ENCODE measurements at places on chromosomes 7 and 10. TPM values are rescaled to one million over a fixed set of nuclear protein-coding genes. Genes with fewer than 3 reads are reported as not detected.

- no peak for DNase-seq
These were observed 587.0 kb downstream of the PARD3 start for GRCh38 chr10:34228066-34228465.

DNA sequence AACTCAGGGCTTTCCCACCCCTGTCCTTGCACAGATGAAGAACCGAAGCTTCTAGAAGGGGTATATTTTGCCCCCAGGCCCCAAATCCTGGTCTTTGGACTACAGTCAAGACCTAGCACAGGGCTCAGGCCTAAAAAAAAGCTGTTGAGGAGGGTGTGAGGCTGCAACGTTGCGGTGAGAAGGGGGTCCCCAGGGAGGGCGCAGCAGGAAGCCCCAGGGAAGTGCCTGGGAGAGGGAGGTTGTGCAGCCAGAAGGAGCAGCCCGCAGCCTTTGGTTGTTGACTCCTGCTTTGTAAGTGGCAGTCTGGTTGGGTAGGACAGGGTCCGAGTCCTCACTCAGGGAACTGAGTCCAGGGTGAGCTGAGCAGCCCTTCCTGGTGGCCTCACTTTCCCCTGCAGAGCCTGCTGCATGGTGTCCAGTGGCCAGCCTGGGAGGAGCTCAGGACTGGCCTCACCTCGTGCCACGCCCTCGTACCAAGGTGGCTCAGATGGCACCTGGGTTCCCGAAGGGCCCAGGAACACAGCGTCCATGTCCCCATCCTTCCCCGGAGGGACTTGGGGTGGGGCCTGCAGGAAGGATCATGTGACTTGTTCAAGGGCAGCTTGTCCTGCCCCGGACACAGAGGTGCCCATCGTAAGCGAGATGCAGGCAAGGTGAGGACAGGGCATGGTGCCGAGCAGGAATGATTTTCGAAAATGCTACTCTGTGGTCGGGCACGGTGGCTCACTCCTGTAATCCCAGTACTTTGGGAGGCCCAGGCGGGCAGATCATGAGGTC lies 166.4 kb upstream of the TNRC18 start:
- DNase-seq: no peak

GRCh38 chr10:119401671-119402395 lies 140.7 kb downstream of the RGS10 start:
- peak; percentile 90 for DNase-seq

- no peak for DNase-seq
These were observed 140.8 kb upstream of the GRB10 start for GRCh38 chr7:50923476-50923875.

Gene TAS2R5
- total RNA-seq: 1.9 TPM

Gene ADAMTS14
- total RNA-seq: 0.47 TPM

DNA sequence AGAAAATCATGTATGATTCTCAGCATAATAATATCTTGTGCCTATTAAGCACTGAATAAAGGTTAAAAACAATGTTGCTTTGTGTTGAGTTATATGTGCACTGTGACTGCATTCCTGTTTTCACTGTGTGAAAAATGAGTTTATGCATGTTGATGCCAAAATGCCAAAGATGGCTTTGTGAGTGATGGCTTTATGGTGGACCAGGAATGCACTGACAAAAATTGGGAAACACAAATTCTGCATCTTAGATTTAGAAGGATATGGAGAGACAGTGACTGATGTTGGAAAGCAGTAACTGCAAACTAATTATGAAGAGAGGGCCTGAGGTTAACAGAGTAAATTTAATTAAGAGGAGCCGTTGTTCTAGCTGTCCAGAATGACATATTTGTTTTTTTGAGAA lies 440.4 kb downstream of the KIF20B start:
- no peak for DNase-seq

GRCh38 chr10:99461230-99461629 lies 30.8 kb upstream of the GOT1 start:
- no peak for DNase-seq

GRCh38 chr7:78873117-78873516 lies 580.4 kb downstream of the MAGI2 start:
- no peak for DNase-seq

Gene SEMA4G
- total RNA-seq: 19.2 TPM

GRCh38 chr10:110901954-110902819 lies 16.8 kb downstream of the BBIP1 start:
- no peak for DNase-seq

DNA sequence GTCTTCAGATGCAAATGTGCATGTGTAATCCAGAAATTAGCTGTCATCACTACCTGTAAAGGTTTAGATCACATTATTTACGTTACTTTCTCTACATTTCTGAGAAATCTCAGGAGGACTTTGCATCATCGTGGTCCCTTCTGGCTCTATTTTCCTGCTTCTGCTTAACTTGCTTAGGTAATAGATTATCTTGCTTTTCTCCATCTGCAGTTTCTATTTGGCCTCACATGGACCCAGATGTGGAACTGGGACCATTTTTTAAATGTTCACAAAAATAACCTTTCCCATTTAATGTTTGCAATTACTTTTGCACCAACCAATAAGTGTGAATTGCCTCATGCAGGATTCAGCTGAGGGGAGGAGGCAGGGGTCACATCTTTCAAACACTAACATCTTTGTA lies 278.4 kb upstream of the SEMA3C start:
- no peak for DNase-seq

- peak; percentile 91 for DNase-seq
These were observed 98.8 kb downstream of the CHST15 start for GRCh38 chr10:123994417-123995081.

Gene PTF1A
- total RNA-seq: not detected

GRCh38 chr10:130816116-130816901 lies 495.2 kb downstream of the TCERG1L start:
- DNase-seq: no peak

- DNase-seq: no peak
These were observed 6.0 kb downstream of the MBLAC1 start for GRCh38 chr7:100132697-100133151.

DNA sequence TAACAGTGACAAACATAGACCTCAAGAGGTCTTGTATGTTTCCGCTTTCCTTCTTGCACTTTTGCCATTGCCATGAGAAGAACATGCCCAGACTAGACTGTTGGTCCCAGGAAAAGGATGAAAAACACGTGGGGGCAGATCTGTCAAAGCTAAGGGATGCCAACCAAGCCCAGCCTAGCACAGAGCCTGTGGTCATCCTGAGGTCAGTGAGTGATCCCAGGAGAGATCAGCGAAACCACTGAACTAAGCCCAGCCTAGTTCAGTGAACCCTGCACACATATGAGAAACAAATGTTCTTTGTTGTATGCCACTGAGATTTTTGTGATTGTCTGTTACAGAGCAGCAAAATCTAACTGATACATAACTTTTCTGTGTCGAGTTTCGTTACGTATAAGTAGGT lies 718.8 kb downstream of the MAGI2 start:
- no peak for DNase-seq

- no peak for DNase-seq
These were observed 719 bp downstream of the DPY19L1 start for GRCh38 chr7:35036361-35037171.

GRCh38 chr10:94155722-94156271 lies 162.1 kb downstream of the PLCE1 start:
- no peak for DNase-seq

Gene FERD3L
- not detected for total RNA-seq

DNA sequence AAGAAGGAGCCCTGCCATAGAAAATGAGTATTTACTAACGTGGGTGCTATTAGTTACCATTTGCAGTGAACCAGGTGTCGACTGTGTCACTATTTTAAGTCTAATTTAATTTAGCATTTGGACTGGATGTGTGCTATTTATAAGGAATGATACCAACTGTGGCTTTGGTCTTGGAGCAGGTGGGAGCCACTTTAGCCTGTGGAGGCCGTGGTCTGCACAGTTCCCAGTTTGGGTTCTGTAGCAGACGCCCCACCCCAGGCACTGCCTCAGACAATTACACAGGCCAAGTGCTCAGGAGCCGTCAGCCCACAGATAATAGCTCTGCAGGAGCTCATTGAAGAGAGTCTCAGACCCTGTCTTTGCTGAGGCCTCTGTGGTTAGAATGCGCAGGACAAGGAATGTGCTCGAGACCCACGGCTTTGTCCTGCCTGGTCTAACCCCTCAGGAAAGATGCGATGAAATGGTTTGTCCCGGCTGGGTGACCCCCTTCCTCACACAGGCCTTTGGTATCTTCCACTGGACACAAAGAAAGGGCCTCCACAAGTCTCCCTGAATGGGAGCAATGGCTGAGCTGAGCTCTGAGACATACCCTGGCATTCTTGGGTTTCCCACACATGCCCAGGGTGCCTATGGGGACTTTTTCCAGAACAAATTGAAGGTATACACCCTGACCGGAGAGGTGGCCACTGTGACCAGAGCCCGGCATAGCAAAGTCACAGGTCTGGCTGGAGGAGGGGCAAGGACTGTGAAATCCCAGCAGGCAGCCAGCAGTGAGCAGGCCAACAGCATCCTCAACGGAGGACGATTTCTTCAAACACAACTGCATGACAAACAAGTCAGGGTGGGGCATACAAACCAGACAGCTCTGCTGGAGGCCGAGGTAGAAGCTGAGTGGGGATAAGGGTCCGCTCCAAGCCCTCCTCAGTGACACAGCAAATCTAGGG lies 251.2 kb downstream of the ARHGAP12 start:
- no peak for DNase-seq

All from suprapubic skin (tissue), 4 donors.